Skin of body (tissue), 3 donors: ENCODE measurements at places on chromosomes 2 and 18. TPM values are rescaled to one million over a fixed set of nuclear protein-coding genes. Genes with fewer than 3 reads are reported as not detected.

The C2orf80 gene
- total RNA-seq: not detected

The SH2D6 gene
- total RNA-seq: not detected

The NEU2 gene
- 1.4 TPM for total RNA-seq

The ASB18 gene
- total RNA-seq: 0.79 TPM

The LYPD6 gene
- total RNA-seq: 5.1 TPM

The GLS gene
- 187 TPM for total RNA-seq

The ST8SIA3 gene
- total RNA-seq: not detected

The BMP10 gene
- total RNA-seq: not detected

The TDRD15 gene
- total RNA-seq: 0.10 TPM

- no peak for DNase-seq
These were observed 69.0 kb downstream of the TXNL1 start for GRCh38 chr18:56569416-56569815.

GRCh38 chr2:129178356-129178755 is 801.1 kb upstream of the RAB6C start:
- DNase-seq: no peak

DNA sequence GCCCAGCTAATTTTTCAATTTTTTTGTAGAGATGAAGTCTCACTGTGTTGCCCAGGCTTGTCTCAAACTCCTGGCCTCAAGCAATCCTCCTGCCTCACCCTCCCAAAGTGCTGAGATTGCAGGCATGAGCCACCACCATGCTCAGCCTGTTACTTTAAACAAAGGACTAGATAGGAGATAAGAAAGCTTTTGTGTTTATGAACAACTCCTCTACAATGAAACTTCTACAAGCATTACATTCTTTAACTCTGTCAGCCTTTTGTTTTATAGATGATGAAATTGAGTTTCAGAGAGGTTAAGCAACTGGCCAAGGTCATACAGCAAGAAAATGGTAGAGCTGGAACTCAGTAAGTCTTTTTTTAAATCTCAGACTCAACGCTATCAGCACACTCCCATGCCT is 22.7 kb downstream of the ALPK2 start:
- no peak for DNase-seq

- DNase-seq: no peak
These were observed 6.3 kb upstream of the RALBP1 start for GRCh38 chr18:9468998-9469397.

DNA sequence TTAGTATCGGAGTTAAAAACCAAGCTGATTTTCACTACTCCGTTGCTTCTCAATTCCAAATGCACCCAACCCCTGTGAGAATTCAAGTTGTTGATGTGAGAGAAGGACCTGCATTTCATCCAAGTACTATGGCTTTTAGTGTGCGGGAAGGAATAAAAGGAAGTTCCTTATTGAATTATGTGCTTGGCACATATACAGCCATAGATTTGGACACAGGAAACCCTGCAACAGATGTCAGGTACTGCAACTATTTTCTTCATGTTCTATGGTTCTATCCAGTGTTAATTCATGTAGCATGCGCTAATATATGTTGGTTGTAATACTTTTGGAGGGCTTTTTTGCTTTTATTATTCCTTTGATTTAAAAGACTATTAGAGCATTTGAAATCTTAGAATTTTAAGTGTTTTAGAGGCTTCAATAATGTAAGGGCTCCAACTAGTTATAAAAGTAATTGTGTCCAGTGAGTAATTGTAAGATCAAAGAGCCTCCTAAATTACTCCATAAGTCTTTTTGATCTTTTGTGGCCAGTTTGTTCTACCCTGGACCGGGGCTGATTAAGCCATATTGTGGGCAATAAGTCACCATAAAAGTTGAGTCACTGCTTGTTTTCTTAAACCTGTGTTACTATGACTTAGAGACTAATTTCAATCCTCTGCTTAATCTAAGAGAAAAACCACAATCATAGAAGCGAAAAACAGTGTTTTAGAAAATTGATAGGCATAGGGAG is 22.9 kb downstream of the DSG4 start:
- DNase-seq: no peak

DNA sequence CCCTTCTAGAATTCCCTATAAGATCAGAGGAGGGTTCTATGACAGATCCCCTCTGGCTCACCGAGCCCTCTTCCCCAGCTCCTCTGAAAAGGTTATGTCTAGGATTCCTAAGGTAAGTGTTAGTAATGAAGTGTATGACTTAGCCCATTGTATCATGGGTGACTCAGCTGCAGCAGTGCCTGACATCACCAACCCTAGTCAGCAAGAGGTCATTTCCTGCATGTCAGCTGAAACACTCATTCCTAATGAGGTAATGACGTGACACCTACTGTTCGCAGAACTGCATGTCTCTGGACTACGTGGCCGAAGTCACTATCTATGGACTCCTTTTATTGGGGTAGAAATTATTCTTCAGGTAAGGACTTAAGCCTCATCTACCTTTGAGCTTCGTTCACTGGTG is 196.1 kb upstream of the MYT1L start:
- no peak for DNase-seq

- DNase-seq: no peak
These were observed 139.7 kb upstream of the ITGA4 start for GRCh38 chr2:181317511-181317910.

- no peak for DNase-seq
These were observed 254.7 kb downstream of the PTPRM start for GRCh38 chr18:7821784-7822183.

DNA sequence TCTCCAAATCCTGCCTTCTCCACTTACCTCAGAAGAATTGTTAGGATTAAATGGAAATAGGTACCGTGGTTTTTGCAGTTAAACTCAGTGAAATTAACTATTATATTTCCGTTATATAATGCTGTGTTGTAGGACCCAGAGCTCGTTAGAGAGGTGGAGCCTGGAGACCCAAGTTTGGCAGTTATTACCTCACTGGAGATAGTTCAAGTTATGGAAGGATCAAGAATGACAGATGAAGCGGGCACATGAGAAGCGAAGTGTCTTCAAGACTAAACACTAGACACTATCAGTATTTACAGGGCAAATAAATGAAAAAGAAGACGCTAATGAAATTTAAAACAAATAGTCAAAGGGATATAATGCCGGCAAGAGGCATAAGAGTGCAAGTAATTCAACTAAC is 866 bp downstream of the CWC22 start:
- DNase-seq: no peak

DNA sequence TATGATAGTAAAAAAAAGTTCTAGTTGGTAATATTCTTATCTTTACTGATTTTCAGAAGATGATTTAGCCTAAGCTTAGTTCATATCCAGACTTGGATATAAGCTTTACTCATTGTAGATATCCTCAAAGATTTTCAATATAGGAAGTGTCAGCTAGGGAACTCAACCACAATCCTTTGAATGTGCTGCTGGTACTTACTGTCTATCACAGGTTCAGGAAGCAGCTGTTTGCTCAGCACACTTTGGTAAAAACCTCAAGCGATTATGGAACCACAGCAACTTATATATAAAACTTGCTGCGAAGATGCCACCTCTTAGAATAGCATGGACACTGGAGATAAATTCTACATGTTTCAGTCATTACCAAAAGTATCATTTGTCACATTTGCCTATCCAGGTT is 60.1 kb upstream of the TNFRSF11A start:
- DNase-seq: no peak

GRCh38 chr18:37464257-37464656 is 101.3 kb downstream of the CELF4 start:
- no peak for DNase-seq
